ENCODE measurements at places on chromosomes 13 and 19.

- no peak for DNase-seq
Measured at GRCh38 chr13:74710006-74710405, 575.8 kb upstream of the KLF12 start.

DNA sequence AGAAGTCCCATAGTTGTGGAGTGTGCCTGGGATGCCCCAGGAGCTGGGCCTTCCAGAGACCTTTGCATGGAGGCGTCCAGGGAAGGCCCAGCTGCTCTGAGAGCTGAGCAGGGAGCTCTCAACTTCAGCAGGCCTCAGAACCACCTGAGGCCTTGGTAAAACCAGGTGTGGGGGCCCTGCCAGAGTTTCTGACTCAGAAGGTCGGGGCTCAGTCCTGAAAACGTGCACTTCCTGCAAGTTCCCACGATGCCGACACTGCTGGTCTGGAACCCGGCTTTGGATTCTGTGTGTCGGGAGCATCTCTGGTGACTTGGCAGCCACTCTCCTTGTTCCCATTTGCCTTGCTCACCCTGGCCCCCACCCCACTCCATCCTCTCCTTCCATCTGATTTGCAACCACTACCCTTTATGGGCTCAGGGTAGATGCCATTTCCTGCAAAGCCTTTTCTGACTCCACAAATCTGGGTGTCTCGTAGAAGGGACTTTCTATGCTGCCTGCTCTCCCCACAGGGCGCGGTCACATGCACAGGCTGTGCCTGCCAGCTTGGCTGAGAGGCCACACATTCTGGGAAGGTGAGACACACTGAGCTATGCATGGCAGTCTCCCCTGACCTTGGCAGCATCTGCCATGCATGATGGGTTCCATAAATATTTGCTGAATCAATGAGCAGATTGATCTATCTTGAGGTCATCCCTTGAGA lies 244.7 kb downstream of the COL4A1 start:
- no peak for DNase-seq

DNA sequence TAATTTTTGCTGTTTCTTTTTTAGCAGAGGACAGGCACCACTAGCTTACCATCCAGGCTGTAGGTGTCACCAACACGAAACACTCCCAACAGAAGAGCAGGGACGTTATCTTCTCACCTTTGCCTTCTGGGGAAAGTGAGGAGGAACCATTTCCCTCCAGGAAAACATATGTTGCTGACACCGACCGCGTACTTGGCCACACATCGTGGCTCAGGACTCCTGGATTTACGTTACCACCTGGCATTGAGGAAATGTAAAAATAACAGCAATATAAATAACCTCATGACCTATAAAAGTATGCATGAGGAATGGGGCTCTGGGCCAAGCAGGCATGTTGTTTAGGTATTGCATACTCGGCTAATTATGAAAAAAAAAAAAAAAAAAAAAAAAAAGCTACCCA lies 525.1 kb downstream of the MYO16 start:
- no peak for DNase-seq

- peak; percentile 41 for DNase-seq
Measured at GRCh38 chr19:7792281-7792680, 29.2 kb downstream of the CLEC4M start.

DNA sequence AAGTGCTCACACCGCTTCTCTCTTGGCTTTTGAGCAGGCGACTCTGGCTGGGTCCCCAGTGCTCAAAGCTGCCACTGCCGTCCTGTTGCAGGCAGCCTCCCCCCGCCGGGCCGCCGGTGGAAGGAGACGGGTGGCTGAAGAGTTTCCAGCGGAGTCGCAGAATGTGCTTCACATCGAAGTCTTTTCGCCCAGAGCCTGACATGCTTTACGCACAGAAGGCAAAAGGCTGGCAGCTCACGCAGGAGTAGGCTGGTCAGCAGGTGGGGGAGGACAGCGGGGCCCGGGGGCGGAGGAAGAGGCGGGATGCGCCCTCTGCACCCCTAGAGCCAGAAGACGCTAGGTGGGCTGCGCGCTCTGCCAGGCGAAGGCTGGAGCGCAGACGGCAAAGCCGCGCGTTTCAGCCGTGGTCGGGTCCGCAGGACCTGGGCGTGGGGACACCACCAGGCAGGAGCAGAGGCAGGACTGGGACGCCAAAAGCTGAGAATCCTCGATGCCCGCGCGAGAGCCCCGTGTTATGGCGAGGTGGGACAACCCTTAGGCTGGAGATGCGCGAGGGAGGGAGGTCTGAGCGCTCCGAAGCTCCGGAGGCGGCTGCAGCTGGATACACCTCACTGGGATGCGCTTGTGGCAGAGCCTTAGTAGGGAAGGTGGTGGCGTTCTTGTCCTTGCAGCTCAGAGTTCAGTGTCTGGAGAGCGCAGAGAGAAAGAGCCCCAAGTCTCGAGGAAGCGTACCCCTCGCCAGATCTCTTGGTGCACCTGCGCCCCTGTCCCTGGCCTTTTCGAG lies at the start of gene ATXN8OS:
TSS of gene ATXN8OS (plus strand) at position 329 of the 784 bp plus-strand sequence.
- no peak for DNase-seq

DNA sequence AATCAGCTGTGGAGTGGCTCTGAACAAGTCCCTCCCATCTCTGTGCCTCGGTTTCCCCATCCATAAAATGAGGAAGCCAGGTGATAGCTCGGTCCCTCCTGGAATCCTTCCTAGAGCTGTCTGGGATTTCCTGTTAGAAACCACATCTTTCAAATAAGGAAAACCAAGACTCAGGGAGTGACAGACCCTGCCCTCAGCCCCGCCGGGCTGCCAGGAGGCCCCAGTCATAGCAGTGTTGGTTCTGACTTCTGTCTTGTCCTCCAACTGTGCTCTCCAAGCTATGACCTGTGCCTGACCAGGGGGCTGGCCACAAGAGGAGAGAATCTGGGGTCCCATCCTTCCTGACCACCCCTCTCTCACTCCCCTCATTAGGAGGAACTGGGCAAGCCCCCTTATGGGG lies 1.1 kb upstream of the SHD start:
- no peak for DNase-seq

DNA sequence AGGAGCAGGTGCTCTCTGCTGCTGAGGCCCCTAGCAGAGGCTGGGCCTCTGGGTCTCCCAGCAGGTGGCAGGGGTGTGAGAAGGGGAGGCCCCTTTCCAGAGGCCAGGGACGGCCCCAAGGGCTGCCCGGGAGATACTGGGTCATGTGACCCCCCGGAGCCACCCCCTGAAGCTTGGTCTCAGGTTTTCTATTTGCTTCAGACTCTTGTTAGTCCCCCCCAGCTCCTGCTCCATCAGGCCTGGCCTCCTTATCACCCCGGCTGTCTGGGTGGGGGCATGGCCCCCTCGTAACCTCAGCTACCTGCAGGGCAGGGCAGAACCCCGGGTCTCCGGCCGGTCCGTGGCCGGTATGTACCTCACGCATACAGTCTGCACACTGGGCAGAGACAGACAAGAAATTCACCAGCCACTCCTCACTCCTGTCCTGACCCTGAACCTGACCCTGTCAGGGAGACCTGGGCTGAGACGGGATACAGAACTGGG lies 13.2 kb upstream of the TCF3 start:
- no peak for DNase-seq

GRCh38 chr13:52879950-52880741 lies 31.7 kb upstream of the PCDH8 start:
- no peak for DNase-seq

DNA sequence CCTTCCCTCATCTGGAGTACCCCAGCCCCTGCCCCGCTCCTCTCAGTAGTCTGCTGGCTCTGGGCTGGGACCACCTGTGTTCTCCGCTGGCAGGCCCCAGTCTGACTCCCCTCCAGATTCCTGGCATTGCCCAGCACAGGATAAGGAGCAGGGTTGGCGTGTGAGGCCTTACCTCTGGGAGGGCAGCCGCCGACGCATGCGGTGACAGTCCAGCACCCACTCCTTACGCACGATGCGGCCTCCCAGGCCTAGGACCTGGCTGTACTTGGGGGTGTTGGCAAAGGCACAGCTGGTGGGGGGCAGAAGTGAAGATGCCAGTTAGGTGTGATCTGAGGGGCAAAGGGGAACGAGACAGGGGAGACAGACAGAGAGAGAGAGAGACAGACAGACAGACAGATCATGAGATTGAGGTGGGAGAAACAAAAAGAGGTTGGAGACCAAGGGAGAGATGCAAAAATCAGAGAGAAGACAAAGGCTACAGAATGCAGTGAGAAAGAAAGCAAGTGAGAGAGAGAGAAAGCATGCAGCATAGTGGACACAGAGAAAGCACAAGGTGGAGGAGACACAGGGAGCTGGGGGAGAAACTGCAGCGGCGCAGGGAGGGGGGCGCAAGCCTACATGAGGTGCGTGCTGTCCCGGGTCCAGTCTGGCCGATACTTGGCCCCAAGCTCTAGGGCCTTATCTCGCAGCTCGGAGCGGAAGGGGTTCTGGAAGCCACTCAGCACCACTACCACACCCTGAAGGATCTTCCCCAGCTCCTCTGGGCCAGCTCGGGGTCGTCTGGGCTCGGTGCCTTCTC lies 18.6 kb downstream of the ZNF575 start:
- no peak for DNase-seq

- DNase-seq = no peak
Measured at GRCh38 chr19:37933937-37934358, 26.9 kb downstream of the SIPA1L3 start.

GRCh38 chr13:104592127-104592526 lies 1525.9 kb upstream of the SLC10A2 start:
- no peak for DNase-seq

GRCh38 chr13:67410645-67411044 lies 180.5 kb upstream of the PCDH9 start:
- no peak for DNase-seq

- DNase-seq = no peak
Measured at GRCh38 chr13:72638059-72638815, 89.2 kb downstream of the MZT1 start.

- DNase-seq = no peak
Measured at GRCh38 chr13:48018637-48019036, 17.6 kb upstream of the SUCLA2 start.

DNA sequence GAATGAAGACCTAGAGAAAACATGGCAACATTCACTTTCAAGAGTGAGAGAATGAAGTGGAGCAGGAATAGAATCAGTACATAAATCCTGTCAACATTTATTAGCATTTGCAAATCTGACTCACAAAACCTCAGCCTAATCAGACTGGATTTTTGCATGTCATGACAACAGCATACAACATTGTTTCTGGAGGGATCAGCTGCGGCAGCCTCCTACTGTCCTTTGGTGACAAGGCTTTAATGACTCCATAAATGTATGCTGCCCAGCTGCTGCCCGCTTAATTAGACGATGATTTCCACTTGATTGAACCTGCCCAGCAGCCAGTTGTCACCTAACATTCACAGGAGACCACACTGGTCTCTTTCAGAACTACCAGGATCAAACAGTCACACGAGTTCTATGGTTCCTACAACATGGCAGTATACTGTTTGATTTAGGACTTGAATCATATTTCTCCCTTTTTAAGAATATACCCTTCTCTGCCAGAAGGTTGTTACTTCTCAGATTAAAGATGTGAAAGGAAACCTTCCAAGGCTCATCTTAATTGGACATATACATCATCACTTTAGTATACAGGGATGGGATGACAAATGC lies 9.3 kb downstream of the EBPL start:
- DNase-seq = no peak

- no peak for DNase-seq
Measured at GRCh38 chr13:23778879-23779278, 110.3 kb downstream of the MIPEP start.

DNA sequence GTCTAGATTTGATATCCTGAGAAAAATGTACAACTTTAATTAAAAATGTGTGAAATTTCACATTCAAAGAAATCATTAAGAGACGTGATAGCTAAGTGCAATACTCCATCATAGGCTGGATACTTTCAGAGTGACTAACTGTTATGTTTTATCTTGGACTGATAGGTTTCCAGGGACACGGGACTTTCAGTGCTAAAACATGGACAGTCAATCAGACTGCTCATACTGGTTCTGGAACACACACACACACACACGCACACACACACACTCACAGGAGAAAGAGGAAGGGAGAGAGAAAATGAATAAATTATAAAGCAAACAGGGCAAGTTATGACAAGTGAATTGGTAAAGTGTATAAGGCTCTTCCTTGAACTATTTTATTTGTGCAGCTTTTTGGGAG lies 955.9 kb downstream of the SLITRK5 start:
- DNase-seq = no peak

- peak; percentile 56 for DNase-seq
Measured at GRCh38 chr19:18364826-18365528, 21.0 kb upstream of the GDF15 start.

- no peak for DNase-seq
Measured at GRCh38 chr13:36405151-36405550, 27.1 kb upstream of the CCNA1 start.

GRCh38 chr13:104295537-104295936 lies 1229.3 kb upstream of the SLC10A2 start:
- no peak for DNase-seq

GRCh38 chr13:41460930-41461329 lies 3.6 kb downstream of the RGCC start:
- DNase-seq = no peak

DNA sequence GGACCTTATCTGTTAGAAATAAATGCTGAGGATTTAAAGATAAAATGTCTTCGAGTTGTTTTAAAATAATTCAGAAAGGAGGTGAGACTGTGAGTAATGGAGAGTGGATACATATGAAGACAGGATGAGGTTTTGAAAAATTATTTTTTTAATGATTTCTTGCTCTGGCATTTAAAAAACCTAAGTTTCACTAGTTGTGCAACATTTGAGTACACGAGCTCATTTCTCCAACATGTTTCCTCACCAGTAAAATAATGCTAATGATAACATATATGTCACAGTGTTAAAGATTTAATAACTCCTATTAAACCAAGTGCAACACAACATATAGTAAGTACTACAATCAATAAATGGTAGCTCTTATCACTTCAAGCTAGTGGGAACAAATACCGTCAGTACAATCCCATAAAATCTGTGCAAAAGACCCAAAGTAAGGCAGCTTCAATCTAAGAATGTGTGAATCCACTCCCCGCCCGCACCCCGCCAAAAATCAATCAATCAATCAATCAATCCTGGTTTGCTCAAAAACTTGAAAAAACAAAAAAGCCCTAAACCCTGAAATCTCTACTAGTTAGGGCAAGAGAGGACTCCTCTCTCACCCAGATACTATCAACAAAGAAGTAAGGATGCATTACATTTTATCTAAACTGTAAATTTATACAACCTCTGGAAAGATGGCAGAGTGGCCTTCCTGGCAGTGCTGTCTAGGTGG lies 1.3 kb downstream of the ALG5 start:
- no peak for DNase-seq

- no peak for DNase-seq
Measured at GRCh38 chr19:31986951-31987350, 358.5 kb upstream of the ZNF507 start.

DNA sequence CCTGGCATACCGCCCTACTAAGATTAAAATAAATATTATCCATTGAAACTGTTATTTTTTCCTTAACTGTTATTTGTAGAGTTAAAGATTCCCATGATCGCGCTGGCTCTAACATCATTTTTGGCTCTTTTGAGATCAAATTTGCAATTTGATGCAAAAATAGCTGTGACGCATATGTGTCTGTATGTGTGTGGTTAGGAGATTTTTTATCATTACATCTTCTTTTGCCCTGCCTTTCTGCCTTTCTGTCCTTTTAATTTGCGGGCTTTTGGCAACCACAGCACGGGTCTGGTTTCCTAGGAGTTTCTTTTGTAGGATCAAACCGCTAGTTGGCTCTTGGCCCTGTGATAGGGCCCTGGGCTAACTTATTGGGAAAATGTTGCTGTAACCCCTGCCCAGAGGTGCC lies 37.3 kb upstream of the ALOX5AP start:
- DNase-seq = no peak

GRCh38 chr13:40476175-40476958 lies 190.1 kb downstream of the FOXO1 start:
- no peak for DNase-seq

- no peak for DNase-seq
Measured at GRCh38 chr19:1655131-1655981, 2.9 kb upstream of the TCF3 start.

- peak; percentile 84 for DNase-seq
Measured at GRCh38 chr13:51955281-51955771, 55.9 kb downstream of the ATP7B start.

Measured in G401 (cell line).